Stimulated activated CD4-positive, alpha-beta T cell treated with anti-CD3 and anti-CD28 coated beads, Interleukin-4, amount 100 ng/mL, for 4 hours (primary cell): ENCODE measurements at places on chromosomes 6 and 20.
A peak's percentile ranks its signal among the peaks of the same experiment; 100 is the strongest.

- DNase-seq: no peak
These were observed 10.5 kb downstream of the SNX3 start for GRCh38 chr6:108250240-108250866.

- DNase-seq: no peak
These were observed 28.2 kb upstream of the PMEPA1 start for GRCh38 chr20:57738053-57738452.

- no peak for DNase-seq
These were observed 8.9 kb upstream of the SPATA2 start for GRCh38 chr20:49924247-49924646.

- DNase-seq: no peak
These were observed 7.6 kb downstream of the DHX35 start for GRCh38 chr20:38969708-38970107.

- DNase-seq: no peak
These were observed 28.3 kb upstream of the PREP start for GRCh38 chr6:105431226-105431625.

GRCh38 chr20:10670501-10671220 lies 3.1 kb downstream of the JAG1 start:
- no peak for DNase-seq

DNA sequence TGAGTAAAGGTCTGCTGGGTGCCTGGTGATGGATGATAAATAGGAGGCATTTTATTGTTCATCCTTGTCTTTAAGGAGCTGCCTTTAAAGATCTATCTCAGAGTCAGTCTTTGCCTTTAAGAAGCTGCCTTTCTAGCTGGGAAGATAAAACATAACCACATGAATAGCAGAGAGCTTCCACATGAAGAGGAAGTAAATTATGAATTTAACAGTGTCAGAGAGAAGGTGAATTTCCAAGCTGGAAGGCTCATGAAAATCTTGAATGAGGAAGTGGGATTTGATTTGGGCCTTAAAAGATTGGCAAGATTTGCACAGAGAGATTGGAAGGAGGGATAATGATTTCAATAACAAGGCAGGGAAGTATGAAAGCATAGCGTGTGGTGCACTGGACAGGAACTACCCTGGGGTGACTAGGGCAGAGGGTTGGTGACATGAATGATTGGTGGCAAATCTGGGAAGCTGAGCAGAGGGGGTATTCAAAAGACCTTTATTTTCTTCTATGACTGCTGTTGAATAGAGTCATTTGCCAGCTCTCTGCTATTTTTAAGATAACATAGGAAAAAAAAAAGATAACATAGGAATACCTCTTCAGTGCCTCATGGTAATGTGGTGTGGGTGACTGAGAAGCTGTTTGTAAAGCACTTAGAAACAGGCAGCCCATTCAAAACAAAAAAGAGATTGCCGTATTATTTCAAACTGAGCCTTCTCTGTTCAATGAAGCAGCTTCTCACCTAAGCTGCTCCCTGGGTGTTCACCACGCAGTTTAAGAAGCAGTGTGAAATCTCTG lies 591.6 kb downstream of the PKHD1 start:
- DNase-seq: no peak

GRCh38 chr6:1762203-1762602 lies 152.5 kb downstream of the FOXC1 start:
- no peak for DNase-seq

DNA sequence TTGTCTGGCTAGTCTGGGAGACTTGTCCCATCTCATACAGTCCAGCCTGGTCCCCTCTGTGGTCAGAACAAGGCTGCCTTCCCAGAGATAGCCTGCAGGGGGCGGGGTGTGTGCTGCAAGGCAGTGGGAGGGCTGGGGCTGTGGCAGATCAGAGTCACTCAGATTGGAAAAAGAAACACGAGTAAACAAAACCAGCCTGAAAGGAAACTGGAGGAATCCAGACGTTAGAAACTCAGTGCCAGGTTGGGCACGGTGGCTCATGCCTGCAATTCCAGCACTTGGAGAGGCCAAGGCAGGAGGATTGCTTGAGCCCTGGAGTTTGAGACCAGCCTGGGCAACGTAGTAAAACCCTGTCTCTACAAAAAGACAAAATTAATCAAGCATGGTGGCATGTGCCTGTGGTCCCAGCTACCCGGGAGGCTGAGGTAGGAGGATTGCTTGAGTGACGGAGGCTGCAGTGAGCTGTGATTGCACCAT lies 20.2 kb downstream of the LEMD2 start:
- DNase-seq: peak; percentile 61

DNA sequence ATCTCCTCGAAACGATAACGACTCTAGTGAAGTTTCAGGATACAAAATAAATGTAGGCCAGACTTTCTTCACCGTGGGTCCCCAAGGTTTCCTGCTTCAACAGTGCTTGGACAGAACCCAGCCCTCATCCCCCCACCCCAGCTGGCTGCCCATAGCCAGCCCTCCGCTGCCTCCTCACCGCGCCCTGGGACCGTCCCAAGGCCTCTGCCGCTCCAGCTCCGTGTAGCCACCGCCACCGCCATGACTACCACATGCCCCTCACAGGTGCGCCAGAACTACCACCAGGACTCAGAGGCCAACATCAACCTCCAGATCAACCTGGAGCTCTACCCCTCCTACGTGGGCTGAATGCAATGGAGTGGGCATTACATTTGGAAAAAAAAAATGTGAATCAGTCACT lies 42.2 kb upstream of the KIAA1586 start:
- no peak for DNase-seq

DNA sequence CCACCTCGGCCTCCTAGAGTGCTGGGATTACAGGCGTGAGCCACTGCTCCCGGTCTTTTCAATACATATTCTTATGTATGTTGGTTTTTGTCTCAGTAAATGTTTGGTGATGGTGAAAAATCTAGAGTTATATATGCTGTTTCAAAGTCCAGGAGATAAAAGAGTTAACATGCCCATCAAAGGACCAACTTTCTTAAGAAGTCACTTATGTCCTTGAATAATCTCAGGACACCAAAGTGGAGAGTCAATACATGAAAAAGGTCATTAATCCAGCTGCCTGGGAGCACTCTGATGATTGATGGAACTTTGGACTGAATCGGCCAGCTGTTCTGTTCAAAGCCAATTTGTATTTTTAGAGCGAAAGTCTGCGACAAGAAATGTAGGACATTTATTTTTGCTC lies 59.8 kb upstream of the HDAC2 start:
- DNase-seq: no peak

DNA sequence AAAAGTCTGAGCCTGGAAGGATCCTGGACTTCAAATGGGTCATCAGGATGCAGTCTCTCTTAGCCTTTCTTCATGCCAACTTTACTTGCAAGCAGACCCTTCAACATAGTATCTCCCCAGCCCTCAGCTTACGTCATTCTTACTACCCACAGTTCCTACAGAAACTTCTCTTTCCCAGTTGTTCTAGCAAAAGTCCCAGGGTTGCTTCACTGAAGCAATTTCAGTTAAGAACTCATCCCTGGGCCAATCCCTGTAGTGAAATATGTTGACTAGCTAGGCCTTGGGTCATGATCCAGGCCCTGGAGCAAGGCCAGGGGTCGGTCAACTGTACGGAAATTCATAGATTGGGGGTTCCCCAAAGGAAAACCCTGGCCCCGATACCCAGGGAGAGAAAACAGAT lies 8.6 kb upstream of the FAM83D start:
- DNase-seq: no peak

DNA sequence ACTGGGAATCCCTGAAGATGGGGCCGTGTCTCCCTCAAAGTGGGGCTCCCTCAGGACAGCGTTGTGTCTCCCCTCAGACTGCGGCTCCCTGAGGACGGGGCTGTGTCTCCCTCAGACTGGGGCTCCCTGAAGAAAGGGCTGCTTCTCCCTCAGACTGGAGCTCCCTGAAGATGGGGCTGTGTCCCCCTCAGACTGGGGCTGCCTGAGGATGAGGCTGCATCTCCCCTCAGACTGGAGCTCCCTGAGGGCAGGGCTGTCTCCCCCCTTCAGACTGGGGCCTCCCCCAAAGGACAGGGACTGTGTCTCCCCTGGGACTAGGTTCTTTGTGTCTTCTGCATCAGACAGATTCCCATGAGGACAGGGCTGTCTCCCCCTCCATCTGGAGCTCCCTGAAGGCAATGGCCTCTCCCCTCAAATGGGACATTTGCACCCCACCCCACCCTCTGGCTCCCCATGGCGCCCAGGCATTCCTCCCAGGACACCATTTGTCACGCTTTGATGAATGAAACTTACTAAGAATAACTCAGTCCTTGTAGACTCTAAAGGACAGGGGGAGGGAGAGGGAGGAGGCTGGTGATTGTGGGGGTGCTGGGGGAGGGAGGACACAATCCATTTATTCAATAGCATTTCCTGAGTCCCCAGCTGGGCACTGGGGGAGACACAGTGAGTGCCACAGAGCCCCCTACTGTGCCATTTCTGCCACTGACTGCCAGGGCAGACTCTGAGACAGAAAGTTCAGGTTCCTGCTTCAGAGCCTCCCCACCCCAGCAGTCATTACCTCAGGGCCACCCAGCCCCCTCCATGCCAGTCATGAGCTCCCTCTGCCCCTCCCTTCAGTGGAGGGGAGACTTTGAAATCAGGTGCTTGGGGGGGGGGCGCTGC lies 122.4 kb downstream of the MRPL14 start:
- no peak for DNase-seq

- no peak for DNase-seq
These were observed 20.6 kb upstream of the CST3 start for GRCh38 chr20:23658336-23658735.

GRCh38 chr20:57118107-57118769 lies 148.2 kb downstream of the BMP7 start:
- no peak for DNase-seq

DNA sequence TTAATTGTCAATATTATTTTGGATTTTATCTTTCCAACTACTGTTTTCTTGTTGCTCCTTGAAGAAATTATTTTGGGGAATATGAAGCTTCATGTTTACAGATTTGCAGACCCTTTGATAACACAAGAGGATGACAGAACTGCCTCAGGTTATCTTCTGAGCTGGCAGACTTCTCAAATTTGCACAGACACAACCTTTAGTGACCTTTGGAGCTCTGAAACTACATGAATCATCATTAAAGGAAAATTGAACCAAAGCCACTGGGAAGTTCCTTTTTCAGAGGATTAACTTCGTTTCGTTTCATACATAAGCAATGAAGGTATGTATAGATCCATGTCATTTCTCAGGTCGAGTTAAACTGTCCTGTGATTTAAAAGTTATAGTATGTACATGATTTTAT lies 85.9 kb downstream of the FBXO5 start:
- DNase-seq: no peak

DNA sequence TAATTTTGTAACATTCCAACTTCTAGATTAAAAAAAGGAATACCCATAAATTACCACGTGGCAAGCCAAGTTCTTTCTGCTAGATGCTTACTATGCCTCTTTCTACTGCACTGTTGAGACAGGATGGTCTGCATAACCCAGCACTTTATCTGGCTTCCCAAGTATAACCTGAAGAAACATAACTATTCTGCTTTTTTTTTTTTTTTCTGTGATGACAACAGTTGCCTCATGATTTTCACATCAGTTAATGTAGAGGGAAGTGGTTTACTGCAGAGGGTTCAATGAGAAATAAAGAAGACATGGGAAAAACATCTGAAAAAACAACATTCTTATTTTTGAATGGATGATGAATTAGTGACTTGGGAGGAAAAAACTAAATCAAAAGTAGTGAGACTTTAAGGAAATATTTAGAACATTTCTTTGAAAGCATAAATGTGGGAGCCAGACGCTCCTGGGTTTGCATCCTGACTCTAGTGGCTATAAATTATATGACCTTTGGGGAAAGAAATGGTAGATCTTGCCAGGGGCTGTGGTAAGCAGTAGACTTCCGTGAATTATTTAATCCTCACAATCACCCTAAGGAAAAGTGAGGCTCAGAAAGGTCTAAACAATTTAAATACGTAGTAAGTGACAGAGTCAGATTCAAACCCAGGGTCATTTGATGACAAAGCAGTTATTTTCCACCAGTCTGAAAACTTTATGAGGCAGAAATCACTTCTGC lies 230.7 kb downstream of the PHACTR1 start:
- DNase-seq: no peak

GRCh38 chr20:20754714-20755113 lies 42.3 kb upstream of the RALGAPA2 start:
- DNase-seq: no peak

GRCh38 chr6:168031411-168031971 lies 34.0 kb downstream of the KIF25 start:
- no peak for DNase-seq

DNA sequence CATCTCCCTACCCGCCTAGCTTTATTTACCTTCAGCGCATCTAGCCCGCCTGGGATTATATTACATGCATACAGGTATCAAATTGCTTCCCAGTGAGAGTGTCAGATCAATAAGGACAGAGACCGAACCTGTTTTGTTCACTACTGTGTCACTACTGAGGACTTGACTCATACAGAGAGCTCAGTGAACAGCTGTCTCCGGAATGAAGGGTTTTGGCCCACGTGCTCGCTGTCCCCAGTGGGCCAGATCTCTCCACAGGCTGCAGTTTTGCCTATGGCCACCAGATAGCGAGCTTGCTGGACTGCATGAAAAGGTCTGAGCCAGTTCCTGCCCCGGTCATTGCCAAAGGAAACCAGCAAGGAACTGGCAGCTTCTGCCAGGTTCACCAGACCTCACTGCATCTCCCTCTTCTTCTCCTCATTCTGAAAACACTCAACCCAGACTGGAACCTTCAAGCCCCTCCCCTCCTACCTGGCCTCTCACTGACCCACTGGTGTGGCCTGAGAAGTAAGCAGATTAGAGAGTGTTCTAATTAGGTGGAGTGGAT lies 150.8 kb downstream of the ZMYND8 start:
- no peak for DNase-seq

GRCh38 chr6:147759093-147759492 lies 250.6 kb downstream of the SAMD5 start:
- no peak for DNase-seq

DNA sequence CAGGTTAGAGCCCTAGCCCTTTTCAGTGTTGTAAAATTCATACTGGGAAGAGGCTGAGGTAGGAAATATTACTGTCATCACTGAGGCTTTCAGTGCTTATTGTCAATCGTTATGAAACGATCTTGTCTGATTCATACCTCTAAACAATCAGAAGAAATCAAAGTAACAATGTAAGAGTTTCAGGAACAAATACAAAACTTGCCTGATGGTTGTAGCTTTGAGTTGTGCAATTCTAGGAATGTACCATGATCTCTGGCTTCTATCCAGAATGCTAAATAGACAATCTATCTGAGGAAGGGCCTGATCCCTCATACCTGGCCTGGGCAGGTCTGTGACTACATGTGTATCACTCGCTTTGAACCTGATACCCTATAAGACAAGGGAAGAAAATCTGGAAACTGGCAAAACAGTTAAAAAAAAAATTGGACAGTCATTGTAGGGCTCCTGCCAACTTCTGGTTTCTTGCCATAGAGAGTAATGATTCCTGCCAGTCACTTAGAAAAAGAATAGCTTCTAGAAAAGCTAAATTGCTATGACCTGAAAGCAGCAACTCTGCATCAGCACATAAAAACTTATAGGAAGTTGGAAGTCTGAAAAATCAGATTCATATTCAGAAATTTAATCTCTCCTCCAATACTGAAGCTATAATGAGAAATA lies 234.7 kb downstream of the BTBD9 start:
- DNase-seq: no peak

DNA sequence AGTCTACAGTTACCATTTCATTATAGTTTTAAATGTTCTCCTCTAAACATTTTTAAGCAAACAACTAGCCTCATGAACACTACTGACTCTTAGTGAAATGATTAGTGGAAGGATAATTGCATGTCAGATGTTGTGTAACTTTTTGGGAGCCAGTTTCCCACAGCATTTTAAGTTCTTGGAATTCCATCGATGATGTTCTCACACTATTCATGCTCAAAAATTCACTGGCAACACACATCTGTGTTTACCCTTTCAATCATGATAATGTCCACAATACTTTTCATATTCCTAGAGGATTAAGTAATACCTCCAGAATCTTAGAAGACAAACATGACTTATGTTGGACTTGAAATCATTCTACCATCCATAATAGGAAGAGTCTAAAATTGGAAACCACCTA lies 678.1 kb upstream of the ID4 start:
- DNase-seq: no peak
